ENCODE measurements at places on chromosomes 11 and 22.

DNA sequence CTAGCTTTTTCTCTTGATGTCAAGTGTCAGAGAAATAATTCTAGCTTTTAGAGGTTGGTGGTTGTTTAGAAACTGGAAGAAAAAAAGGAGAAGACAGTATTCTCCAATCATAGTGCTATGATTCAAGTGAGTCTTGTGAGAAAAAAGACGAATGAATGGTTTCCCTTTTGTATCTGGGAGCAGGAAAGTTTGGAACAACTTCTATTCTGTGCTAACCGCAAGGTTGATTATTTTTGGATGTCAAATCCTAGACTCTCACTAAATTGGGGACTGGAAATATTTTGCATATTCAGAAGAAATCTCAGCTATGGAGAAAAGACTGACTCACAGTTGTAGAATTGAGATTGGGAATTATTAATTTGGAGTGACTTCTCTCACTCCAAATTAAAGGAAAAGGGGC, 69.2 kb downstream of the SYT13 start:
- DNase-seq, result no peak

DNA sequence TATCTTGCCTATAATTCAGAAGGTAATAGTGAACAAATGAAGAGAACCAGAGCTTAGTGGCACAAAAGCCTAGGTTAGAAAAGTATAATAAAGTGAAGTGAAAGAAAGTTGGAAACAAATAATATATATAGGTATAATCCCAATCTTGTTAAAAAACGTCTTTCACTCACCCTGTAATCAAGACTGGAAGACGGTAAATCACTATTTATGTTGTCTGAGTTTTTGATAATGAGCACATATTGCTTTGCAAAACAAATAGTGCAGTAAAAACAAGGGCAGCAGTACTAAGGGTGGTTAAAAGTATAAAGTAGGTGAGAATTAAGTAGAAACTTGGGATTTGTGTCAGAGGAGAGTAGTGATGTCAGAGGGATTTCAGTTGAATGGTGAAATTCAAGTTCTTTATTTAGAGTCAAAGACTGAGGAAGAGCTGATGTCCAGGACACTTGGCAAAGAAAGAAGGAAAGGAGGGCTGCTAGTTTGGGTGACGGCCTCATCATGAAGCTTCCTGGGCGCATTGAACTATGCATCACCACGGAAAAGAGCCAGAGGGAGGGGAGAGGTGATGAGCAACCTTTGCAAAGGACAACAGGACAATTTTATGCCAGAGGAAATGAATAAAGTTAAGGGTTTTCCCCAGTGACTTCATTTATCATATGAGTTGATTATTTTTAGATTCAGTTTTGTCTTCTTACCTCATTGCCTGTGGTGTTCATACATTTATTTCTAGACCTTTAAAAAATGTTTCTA, 11.4 kb downstream of the NCAM1 start:
- DNase-seq, result no peak

DNA sequence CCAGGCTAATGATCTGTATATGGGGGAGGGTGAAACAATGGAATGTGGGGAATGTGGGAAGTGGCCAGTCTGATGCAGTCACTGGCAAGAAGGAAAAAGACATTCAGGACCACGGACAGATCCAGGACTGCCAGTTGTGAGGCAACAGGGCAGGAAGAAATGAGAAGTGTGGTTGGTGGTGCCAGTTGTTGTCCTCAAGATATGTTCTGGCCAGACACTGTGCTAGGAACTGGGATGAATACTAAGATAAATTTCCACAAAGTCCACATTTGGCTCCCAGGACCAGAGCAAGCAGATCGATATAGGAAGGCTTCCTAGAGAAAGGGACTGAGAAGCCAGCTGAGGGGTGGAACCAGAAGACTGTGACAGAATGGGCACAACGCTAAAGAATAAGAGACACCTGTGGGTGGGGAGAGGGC, 6.8 kb upstream of the TPBGL start:
- DNase-seq, result no peak

GRCh38 chr11:4048340-4048739, 46.3 kb upstream of the RRM1 start:
- DNase-seq, result no peak

GRCh38 chr11:122523846-122524805, 131.4 kb upstream of the UBASH3B start:
- no peak for DNase-seq

- DNase-seq, result no peak
Measured at GRCh38 chr22:20036084-20036482, 15.2 kb downstream of the TANGO2 start.

- no peak for DNase-seq
Measured at GRCh38 chr11:33187998-33188722, 26.9 kb upstream of the CSTF3 start.

DNA sequence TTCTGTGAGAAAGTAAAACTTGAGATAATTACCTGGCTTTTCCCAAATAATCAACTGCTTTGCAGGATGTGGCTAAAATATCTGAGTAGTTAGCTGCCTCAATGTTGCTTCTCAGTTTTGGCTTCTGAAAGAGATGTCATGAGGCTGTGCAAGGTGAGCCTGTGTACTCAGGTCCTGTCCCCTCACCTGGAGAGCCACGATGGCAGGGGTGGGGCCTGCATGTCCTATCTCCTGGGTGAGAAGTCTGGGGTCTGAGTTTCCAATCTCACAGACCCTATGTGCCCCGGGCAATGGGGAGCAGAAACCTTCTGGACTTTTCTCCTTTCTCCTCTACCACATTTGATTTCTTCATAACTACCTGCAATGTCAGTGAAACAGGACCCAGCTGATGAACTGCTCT, 338.6 kb upstream of the B3GAT1 start:
- DNase-seq, result no peak

GRCh38 chr22:39915295-39915726, 14.4 kb downstream of the GRAP2 start:
- DNase-seq, result no peak

DNA sequence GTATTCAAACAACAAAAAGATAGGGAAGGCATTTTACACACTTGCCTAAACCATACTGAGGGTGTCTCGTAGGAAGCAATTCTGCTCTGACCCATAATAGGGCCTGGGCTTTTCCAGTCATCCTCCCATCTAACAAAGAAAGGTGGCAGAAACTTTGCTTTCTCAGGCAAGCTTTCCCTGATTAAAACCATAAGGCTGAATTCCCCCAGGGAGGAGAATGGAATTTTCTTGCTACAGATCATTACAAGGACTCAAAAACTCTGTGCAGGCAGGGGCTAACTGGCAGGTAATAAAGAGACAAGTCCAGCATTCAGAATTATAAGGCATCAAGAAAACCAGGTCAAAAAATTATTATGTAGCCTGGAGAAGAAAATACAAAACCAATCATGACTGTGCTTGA, 90.4 kb downstream of the RBFOX2 start:
- no peak for DNase-seq

DNA sequence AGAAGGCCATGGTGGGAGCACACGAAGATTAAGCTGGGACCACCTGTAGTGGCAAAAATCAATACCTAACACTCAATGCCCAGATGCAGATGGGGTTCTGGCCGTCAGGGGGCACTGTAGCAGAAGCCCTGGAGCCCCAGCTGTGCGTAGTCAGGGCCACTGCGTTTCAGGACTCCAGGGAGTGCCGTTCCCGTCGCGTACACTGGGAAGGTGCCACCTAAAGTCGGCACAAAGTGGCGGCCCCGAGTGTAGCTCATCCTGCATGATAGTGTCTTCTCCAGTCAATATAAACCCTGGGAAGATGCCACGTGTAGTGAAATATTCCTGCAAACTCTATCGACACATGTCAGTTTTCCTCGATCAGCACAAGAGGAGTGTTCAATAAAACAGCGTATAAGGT, 123.8 kb upstream of the NTM start:
- DNase-seq, result no peak

DNA sequence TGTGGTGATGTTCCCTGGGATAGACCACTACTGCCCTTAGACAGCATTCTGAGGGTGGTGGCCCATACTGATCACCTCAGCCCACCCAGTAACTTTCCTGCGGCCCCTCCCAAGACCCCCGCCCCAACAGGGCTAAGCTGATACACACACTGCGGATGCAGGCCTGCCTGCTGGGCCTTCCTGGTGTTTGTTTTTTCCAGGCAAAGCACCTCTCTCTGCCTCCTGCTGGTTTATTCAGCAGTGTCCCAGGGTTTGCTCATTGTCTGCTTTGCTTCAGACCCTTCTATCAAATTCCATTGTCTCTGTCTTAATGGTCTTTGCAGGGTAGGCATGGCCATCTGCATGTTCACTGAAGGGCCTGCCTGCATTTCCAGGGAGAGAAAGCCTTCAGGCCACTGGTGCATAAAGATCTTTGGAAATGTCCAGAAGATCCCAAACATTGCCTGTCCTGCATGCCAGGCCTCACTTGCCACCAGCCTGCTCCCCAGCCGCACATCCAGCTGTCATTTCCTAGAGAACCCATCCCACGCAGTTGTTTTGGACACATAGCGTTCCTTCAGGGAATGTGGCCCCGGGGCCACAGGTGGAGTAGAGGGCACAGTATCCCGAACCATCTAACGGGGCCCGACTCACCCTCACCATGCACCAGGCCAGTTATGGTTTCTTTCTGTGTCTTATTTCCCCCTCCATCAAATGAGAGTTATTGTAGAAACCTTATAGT, 50.2 kb downstream of the BCR start:
- no peak for DNase-seq

DNA sequence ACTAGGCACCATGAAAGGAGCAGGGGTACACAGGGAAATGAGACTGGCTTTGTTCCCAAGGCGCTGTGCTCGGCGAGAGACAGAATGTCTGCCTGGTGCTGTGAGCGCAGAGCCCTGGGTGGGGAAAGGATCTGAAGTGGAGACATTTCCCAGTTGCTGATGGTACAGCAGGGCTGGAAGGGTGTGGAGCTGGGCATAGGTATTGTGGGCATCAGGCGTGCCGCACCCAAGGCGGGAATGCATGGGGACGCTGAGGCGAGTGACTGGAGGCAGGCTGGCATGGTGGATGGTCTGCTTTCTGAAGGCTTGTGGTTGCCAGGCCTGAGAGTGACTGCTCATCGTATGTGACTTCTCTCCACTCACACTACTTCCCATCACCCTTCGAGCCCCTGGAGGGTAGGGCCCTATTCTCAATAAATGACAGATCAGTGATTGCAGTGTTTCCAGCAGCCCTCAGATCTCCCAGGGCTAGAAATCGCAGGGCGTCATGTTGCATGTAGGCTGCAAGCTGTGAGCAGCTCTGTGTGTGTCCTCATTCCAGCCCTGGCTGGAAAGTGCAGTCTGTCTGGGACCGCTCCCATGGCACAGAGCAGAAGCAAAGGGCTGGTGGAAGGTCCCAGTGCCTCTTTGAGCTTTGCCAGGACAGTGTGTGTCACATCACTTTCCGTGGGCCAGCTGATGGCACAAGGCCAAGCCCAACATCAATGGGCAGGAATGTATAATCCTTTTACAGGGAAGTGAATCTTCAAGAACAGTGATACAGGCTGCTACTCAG, 67.7 kb downstream of the TBC1D22A start:
- DNase-seq, result no peak

DNA sequence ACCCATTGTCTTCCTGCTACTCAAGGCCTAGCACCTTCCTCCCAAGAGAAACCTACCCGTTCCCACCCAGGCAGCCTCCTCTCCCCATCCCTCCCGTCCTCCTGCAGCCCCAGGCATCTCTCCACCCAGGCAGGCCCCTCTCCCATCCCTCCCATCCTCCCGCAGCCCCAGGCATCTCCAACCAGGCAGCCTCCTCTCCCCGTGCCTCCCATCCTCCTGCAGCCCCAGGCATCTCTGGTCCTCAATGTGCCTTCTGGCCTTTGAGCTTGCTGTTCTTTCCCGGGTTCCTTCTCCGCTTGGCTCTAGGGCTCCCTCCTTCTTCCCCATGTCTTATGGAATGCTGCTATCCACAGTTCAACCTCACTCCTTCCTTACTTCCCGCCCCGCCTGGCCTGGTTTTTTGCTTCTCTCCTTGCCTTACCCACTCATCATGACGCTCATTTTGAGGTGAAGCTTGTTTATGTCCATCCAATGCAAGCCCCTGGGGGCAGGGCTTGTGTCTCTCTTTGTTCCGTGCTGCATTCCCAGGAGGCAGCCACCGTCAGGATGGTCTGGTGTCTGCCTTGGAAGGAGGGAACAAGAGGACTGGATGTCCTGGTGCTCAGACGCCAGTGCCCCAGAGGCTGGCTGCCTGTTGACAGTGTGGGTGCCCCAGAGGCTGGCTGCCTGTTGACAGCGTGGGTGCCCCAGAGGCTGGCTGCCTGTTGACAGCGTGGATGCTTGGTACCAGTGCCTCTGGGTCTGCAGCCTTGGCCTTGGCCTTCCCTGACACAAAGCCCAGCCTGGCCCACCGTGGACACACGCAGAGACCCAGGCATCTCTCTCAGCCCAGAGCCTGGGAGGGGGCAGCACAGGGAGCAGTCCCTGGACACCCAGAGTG, 815.7 kb downstream of the BRD1 start:
- DNase-seq, result no peak

DNA sequence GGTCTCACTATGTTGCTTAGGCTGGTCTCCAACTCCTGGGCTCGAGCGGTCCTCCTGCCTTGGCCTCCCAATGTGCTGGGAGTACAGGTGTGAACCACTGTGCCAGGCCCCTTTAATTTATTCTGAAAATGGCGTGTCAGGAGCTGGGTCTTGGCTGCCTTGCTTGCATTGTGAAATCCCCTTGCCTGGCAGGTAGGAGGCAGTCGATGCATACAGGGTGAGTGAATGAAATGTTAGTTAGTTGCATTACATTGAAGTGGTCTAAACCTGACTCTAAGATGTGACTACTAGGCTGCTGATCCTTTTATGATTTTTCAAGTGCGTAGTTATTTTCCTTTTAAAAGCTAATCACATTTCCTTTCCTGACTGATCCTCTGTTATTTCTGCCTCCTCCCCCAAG, 42.9 kb downstream of the PARVB start:
- DNase-seq, result no peak

- no peak for DNase-seq
Measured at GRCh38 chr11:106415510-106415909, 338.0 kb downstream of the AASDHPPT start.

- DNase-seq, result no peak
Measured at GRCh38 chr11:95829580-95830259, 39.4 kb downstream of the CEP57 start.

DNA sequence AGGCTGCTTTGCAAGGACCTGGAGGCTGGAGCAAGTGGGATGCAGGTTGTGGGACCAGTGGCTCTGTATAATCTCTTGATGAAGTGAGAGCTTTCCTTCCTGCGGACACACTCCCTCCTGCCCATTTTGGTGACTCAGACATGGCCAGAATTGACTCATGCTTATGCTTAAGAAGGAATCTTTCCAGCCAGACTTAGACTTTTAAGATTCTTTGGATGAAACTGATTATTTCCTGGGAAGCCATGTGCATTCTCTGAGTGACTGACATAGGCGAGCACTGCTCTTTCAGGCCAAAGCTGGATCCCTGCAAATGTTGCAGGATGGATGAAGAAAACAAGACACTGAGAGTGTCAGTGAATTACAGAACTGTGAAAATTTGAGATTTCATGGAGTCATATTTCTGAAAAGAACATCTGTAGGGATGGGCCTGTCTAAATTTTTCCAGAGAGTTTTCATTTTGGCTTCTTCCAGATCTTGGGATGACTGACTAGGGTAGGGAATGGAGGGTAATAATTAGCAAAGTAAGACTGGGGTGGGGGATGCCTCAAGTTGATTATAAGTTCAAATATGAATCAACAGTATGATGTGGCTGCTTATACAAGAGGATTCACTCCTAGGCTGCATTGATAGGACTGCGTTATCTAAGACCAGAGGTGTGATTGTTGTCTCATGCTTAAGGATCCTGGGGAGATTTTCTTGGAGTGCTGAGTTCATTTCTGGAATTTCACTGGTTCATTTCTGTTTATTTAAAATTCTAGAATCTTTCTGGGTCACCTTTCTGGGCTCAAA, 195.8 kb downstream of the HIPK3 start:
- DNase-seq, result no peak
